Bone marrow (tissue), 2 donors: ENCODE measurements at places on chromosomes 3 and 15.

GRCh38 chr15:68646696-68647095, 67.9 kb downstream of the CORO2B start:
- DNase-seq: no peak

DNA sequence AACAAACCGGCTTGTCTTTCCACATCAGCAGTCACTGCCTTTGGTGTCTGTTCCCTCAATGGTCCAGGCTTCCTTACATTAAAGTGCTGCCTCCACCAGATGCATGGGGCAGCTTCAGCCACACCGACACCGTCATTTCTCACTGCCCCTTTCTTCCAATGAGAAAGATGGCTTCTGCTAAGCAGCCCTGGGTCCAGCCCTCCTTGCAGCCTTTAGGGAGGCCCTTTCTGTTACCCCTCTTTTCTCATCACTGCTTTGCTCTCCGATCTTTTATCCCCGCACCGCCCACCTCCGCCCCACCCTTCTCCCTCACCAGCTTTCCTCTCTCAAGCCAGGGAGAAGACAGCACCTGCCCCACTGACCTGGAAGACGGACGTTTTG, 28.2 kb upstream of the CXCR6 start:
- no peak for DNase-seq

GRCh38 chr3:39407773-39408492, 1.4 kb downstream of the RPSA start:
- DNase-seq: no peak

DNA sequence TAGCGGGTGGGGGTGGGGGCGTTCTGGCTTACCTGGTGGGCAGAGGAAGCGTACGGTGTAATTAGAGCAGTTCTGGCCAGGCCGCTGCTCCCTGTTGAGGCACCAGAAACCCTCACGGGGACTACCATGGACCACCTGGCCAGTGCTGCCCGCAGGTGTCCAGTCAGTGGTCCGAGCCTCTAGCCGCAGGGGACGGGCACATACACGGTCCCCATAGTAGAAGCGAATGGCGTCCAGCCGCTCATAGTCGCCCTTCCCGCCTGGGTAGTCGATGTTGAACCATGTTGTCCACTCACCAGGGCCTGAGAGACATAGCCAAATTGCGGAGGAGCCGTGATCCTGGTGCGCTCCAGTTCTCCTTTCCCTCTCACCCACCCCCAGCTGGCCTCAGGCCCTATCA, 4.5 kb downstream of the CILP start:
- DNase-seq: no peak

GRCh38 chr15:68650901-68651709, 72.3 kb downstream of the CORO2B start:
- DNase-seq: no peak

- DNase-seq: no peak
Observed at GRCh38 chr15:64311566-64311965, 44.4 kb downstream of the CSNK1G1 start.

DNA sequence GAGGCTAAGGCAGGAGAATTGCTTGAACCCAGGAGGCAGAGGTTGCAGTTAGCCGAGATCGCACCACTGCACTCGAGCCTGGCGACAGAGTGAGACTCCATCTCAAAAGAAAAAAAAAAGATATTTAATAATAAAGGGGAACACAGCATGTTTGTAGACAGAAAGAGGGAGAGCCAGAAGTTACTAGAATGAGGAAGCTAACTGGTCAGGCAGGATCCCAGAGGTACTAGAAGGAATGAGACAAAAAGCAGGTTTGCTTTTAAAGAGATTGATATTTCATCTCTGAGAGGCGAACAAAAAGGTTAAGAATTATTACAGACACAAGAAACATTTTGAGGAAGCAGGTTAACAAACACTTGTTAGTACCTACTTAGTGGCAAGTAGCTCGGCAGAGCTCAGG, 9.2 kb downstream of the CD200R1 start:
- DNase-seq: no peak

- DNase-seq: no peak
Observed at GRCh38 chr15:85598718-85599398, 195.9 kb downstream of the KLHL25 start.

- no peak for DNase-seq
Observed at GRCh38 chr3:4838621-4839022, 140.6 kb upstream of the BHLHE40 start.

DNA sequence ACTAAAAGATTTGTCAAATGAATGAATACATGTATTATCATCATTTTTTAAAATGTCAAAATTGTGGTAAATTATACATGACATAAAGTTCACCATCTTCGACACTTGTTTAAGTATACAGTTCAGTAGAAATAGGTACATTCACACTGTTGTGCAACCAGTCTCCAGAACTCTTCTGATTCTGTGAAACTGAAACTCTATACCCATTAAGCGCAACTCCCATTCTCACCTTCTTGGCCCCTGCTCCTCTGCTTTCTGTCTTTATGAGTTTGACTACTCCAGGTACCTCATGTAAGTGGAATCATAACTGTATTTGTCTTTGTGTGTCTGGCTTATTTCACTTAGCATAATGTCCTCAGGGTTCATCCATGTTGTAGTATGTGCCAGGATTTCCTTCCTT, 50.1 kb upstream of the KBTBD8 start:
- no peak for DNase-seq

- DNase-seq: peak; percentile 61
Observed at GRCh38 chr3:151918253-151919029, 45.0 kb downstream of the SUCNR1 start.

GRCh38 chr15:58060575-58060974, 4.9 kb downstream of the ALDH1A2 start:
- DNase-seq: no peak

GRCh38 chr3:81841540-81841939, 80.1 kb upstream of the GBE1 start:
- no peak for DNase-seq

DNA sequence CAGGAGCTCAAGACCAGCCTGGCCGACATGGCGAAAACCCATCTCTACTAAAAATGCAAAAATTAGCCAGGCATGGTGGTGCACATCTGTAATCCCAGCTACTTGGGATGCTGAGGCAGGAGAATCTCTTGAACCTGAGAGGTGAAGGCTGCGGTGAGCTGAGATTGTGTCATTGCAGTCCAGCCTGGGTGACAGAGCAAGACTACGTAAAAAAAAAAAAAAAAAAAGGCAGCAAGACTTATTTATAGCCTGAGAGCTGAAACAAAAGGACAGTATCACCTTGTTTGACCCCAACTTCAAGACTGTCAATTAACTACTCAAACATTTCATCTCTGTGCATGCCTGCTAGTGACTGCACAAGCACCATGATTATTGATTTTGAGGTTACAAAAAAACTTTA, 478.9 kb upstream of the GBE1 start:
- DNase-seq: no peak

DNA sequence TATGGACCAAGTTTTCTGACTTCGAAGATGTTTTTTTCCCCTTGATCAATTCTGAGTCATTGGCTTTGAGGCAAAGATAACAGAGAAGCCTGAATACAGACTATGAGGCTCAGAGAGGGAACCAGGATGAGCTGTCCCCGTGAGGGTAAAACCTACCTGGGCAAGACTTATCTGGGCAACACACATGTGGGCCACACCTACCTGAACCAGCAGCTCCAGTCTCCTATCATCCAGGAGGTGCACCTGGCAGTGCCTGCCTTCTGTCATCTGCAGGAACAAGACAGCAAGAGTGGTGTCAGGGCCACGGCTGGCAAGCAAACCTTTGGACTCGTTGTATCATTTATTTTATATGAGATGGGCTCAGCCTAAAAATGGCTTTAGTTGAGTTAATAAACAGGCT, 72.6 kb downstream of the FRMD4B start:
- no peak for DNase-seq
